ENCODE measurements at places on chromosomes 1 and 21.

DNA sequence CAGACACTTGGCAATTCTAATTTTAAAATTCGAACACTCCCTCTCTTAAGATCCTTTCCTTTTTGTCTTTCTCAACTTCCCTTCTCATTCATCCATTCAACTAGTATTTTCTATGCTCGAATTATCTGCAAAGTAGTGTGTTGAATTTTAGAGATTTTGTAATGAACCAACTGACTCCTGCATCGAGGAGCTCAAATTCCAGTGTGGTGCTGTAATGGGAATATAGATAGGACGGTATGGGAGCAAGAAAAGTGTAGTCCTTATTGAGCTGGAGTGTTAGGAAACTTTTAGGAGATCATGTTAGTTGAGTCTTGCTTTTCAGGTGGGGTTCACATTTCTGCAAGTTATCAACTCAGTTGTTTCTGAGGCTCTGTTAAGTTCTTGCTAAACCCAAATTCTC is 897.5 kb downstream of the TTLL7 start:
- no peak for DNase-seq

GRCh38 chr1:180898441-180899219 is 14.1 kb upstream of the KIAA1614 start:
- no peak for DNase-seq

- DNase-seq: no peak
Observed at GRCh38 chr1:243725846-243726245, 124.2 kb downstream of the AKT3 start.

DNA sequence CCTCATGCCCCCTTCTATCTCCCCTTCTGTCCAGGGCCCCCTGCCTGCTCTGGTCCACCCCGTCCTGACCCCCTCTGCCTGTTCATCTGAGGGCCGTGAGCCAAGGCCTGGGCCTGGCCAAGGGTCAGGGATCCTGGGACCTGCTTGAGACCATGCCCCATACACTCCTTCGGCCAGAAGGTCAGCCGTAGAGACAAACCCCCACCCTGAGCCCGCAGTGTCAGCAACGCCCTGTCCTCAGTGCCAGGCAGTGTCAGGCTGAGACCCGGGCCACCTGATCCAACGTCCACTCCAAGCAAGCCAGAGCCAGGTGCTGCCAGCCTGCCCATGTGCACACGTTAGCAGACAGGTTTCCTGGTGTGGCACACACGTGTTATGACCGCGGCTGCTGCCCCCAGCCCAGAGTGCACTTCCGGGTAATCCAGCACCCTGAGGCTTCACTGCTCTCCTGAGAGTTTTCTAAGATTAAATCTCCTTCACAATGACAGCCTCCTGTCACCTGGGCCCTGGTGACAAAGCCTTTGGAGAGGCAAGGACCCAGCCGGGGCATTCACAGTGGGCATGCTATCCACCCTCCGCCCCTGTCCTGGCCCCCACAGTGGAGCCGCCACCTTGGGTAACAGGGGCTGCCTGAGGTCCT is 10.1 kb upstream of the SAMD11 start:
- DNase-seq: no peak

GRCh38 chr1:106785176-106785575 is 271.3 kb upstream of the PRMT6 start:
- no peak for DNase-seq

DNA sequence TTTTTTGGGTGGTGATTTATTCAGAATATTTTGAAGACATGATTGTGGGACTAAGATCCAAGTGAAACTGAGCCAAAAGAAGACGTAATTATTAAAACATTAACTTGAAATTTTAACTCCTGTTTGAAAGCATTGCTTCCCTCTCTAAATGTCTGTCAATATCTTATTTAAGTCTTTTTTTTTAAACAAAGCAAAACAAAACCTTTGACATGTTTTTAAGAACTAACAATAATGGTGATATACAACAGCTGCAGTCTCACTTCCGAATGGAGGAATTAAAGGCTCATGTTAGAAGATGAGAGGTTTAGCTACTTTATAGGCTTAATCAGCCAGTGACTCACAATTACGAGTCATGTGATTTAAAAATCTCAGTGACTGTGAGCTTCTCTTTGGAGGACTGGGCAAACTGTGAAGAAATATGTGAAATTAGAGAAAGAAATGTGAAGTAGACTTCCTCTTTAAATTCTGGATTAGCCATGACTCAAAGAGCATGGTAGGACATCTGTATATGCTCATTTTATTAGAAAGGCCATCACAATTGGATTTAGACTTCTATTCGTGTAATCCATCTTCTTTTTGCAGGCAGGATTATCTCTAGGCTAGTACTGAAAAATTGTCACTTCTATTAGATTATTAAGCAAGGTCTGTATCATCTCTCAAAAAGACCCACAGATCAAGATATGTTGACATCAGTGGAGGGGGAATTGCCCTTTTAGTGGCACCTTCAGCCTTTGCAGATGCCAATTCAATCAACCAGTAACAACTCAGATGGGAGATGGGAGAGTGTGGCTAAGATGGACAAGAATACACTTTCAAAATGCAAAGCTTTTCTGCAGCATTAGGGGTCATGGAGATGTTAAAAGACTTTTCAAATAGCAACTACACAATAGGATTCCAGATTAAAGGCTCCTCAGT is 28.7 kb downstream of the KCNA3 start:
- DNase-seq: no peak

DNA sequence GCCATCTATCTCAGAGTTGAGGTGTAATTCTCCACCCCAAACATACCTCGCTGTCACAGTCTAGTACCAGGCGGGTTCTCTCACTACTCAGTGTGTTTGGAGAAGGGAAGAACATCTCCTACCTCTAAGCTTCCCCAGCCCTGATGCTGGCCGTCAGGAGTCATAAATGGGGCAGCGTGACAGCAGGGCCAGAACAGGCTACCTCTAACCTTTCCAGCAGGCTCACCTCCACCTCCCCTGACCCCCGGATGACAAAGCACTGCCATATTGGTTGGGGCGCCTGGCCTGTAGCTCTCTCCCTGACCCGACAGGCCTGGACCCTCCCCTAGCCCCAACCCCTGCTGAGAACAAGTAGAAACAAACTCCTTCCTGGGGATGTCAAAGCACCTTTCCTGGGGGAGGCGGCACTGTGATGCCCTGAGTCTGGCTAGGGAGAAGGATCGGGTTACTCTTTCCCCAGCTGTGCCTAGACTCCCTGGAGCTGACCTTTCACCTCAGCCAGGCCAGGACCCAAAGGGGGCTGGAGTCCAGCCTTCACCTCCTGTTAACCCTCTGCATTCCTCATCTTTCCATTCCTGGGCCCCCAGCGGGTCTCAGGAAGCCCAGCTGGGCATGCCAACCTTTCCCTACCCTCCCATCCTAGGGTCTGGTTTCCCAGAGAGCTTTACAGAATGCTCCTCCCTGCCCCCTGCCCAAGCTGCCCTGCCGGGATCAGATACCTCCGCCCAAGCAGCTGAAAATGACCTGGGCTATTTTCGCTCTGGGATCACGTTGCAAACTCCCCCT is 34.2 kb downstream of the AHDC1 start:
- no peak for DNase-seq

DNA sequence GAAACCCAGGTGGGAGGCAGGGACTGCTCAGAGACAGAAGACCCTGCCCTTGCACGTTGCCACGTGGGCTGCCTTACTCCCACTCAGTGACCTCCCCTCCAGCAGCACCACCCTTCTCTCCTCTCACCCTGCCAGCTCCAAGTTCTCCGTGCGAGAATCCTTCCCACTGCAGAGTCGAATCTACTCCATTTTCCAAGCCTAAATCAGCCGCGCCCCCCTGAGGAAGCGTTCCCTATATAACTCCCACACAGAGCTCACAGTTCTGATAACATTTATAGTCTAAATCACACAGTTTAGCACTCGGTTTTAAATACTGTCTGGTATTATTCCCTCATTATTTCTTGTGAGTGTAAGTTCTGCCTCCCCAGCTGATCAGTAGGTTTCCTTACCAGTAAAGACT is 7.7 kb downstream of the LRRN2 start:
- no peak for DNase-seq

GRCh38 chr1:15681349-15682292 is 2.5 kb upstream of the PLEKHM2 start:
- DNase-seq: no peak

DNA sequence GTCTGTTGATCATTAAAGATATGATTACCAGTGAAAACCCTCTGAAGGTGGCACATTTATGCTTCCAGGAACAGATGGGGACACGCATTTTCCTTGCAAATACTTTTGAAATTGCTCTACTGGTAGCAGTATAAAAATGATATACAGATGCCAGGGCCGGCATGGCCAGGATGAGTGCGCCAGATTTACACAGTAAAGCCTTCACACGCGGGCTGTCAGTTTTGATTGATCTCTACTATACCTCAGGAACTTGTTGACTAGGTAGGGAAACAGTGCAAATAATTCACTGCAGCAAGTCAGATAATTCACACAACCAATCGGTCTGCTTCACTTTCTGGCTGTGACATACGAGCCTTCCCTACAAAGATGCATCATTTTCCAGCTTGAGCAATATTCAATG is 123.2 kb upstream of the BARHL2 start:
- no peak for DNase-seq

DNA sequence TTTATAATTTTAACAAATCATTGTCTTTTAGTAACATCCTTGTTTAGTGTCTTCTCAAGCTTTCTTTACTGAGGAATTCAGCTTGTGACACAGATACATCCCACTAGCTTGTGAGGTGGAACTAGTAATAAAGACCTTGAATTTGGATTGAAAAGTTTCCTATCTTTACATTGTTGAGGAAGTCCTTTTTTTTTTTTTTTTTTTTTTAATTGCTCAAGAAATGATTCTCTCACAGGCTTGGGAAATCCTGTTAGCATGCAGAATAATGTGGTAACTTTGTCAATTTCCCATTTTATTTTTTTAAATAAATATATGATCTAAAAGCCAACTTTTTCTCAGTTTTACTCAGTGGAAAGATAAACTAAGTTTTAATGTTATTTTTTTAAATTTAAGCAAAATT is 15.8 kb downstream of the DENND2D start:
- no peak for DNase-seq

DNA sequence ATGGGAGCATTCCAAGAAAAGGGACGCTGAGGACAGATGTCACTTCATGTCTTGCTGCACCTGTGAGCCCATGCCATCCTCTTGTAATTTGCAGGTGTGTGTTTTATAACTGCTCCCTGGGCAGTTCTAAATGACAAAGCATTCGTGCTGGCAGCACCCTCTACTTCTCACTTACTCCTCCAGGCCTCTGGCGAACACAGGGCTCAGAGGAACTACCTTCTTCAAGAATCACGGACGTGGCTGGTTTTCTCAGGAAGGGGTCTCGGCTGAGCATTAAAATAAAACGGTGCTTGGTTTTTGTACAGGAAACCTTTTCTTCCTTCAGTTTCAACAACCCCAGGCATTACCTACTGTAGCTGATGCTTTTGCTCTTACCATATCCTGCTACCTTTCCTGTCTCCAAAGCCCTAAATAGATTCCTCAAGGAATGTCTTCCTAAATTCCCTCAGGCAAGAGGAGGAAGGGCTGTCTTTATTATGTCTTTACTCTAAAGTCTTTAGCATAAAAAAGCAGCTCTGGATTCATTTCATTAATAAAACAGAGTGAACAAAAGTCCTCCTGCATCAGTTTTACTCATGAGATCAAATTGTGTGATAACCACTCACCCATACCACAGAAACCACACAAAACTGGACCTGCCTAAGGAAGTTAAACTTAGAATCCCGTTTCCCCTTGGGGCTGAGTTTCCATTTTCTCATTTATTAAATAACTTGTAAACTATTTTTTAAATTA is 79.0 kb upstream of the MAP10 start:
- DNase-seq: no peak

- DNase-seq: no peak
Observed at GRCh38 chr1:23013657-23014056, 2.0 kb downstream of the TEX46 start.

DNA sequence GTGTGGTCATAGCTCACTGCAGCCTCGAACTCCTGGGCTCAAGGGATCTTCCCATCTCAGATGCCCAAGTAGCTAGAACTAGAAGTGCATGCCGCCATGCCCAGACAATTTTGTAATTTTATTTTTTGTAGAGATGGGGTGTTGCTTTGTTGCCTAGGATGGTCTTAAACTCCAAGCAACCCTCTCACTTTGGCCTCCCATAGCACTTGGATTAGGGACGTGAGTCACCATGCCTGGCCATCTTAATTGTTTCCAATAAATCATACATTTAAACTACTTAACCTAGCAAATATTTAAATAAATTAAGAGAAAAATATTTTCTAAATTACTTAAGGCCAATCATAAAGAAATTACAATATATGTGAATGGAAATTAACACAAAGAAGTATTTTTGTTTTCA is 35.1 kb upstream of the ADGRL4 start:
- no peak for DNase-seq

DNA sequence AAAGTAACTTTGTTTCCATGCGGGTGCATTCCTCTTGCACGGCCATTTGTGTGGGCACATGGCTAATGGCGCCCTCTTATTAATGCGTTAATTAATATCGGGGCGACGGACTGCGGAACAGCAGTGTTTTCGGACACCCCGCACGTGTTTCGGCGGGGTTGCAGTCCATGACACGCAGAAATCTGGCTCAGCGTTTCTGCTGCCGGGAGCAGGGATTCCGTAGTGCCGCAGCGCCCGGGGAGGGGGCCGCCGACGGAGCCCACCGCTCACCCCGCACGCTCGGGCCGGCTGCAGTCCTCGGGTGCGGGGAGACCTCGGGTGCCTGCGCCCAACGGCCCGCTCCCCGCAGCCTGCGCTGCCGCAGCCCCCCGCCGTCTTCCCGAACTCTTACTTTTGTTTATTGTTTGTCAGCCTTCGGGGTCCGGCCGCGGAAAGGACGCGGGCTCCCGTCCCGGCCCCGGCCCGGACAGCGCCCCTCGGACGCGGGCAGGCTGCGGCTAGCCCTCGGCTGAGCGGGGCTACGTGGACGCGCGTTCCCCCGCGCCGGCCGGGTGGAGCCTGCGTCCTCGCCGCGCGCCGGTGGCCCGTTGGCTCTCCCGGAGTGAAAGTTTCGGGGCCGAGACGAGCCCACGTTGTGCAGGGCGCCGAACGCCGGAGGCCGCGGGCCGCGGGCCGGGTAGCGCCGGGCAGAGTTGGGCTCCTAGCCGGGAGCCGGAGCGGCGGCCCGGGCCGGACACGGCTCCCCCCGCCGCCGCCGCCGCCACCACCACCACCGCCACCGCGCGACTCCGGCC is 849 bp downstream of the NFIA start:
- no peak for DNase-seq

GRCh38 chr1:81554108-81554507 is 246.6 kb upstream of the ADGRL2 start:
- no peak for DNase-seq

- no peak for DNase-seq
Observed at GRCh38 chr21:24224422-24224821, 1382.9 kb downstream of the MRPL39 start.

- no peak for DNase-seq
Observed at GRCh38 chr1:227869851-227870305, 54.4 kb downstream of the PRSS38 start.

GRCh38 chr1:67941746-67942145 is 108.5 kb upstream of the GNG12 start:
- DNase-seq: no peak

- DNase-seq: no peak
Observed at GRCh38 chr1:196088541-196088940, 519.7 kb downstream of the KCNT2 start.

- DNase-seq: no peak
Observed at GRCh38 chr1:54835131-54835898, 34.2 kb upstream of the TTC22 start.

- peak; percentile 56 for DNase-seq
Observed at GRCh38 chr1:173478094-173478674, 1.0 kb downstream of the PRDX6 start.

All from pons (tissue), 1 donor.